ENCODE measurements at places on chromosomes 7 and 10. TPM values are rescaled to one million over a fixed set of nuclear protein-coding genes. Genes with fewer than 3 reads are reported as not detected.

TFR2 gene
- total RNA-seq = 0.38 TPM

SYT15 gene
- 0.31 TPM for total RNA-seq

SPDYE11 gene
- not detected for total RNA-seq

CALCR gene
- total RNA-seq = 0.19 TPM

ADAM22 gene
- 1.1 TPM for total RNA-seq

RHOBTB1 gene
- 3.4 TPM for total RNA-seq

MYO1G gene
- total RNA-seq = 3.8 TPM

NOLC1 gene
- 90.6 TPM for total RNA-seq

WDR86 gene
- 2.2 TPM for total RNA-seq

HOXA9 gene
- total RNA-seq = 0.57 TPM

RADIL gene
- total RNA-seq = 3.1 TPM

FOXP2 gene
- 6.7 TPM for total RNA-seq

ACSL5 gene
- total RNA-seq = 10.7 TPM

Data from esophagus squamous epithelium (tissue), 5 donors.